ENCODE measurements at places on chromosomes 7 and 10.

GRCh38 chr10:3573498-3573897 is 211.5 kb downstream of the KLF6 start:
- DNase-seq = no peak

DNA sequence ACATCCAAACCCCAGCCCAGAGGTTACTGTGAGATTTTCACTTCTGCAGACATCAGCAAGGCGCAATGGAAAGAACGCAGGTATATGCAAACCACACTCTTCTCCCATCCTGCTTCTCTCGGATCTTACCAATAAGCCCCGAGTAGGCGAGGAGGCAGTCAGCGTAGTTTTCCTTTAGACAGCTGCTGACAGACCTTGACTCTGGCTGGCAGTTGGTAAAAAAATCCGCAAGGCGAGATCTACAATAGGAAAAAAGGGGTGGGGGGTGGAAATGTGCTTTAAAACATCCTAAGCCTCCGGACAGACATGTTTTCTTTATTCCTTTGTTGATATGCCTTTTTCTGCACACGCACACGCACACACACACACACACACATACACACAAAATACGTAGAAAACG is 176.5 kb downstream of the GFRA1 start:
- no peak for DNase-seq

DNA sequence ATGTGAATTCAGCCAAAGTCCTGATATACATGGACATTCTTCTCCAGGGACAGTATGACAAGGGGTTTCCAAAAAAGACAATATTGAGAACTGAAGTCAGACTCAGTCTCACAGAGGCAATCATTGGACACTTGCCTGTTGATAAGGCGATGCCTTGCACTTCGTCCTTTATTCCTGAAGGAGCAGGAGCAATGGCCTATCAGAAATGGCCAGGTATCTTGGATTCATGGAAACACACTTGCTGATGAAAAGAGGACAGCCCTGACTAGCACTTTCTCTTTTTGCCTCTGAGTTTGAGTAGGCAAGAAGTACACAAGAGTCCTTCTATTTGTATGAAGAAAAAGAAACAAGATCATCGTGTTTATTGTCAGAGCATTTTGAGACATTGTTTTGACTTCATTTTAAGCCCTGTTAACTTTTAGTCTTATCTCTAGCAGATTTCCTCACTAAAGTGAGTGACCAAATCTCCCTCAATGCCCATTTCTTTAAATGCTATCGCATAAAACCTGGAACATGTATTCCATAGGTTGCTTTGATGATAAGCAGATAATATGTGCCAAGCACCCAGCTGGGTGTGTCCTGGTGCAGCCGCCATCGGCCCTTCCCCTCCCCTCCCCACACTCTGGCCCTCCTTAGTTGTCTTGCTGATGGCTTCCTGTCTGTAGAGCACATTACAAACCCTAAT is 26.6 kb downstream of the ST8SIA6 start:
- DNase-seq = no peak

GRCh38 chr10:78805176-78805575 is 263.6 kb upstream of the ZMIZ1 start:
- DNase-seq = no peak

DNA sequence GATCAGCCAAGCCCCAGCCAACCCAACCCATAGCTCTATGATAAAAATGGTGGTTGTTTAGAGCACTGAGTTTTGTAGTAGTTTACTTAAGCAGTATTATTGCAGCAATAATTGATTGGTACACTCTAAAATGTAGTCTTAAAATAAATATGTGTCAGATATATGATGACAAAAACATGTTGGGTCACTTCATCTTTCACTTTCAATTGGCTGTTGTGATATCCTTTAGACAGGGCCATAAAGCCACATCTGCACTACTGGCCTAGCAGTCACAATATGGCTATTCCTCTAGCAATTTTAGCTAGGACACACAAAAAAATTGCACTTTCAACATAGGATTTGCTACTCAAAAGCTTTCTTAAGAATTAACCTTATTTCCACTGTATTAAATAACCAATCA is 5.9 kb upstream of the CAV1 start:
- DNase-seq = no peak

DNA sequence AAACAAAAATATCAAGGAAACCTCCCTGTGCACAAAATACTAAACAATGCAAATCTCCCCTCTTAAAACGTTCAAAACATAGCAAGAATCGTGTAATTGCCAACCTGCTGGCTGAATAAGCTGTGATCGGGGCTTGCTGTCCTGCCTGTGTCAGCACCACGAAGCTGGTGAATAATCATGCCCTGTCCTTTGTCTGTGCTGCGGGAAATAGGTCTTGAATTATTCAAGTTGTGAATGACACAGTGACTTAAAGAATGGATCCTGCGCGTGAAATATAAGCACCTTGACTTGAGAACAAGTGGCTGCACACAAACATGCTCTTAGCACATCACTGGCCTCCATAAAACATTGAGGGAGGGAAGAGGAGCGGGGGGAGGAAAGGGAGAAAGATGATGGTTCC is 130.2 kb downstream of the OAT start:
- DNase-seq = no peak

- DNase-seq = no peak
These were observed 51.2 kb upstream of the CDK13 start for GRCh38 chr7:39898867-39899266.

DNA sequence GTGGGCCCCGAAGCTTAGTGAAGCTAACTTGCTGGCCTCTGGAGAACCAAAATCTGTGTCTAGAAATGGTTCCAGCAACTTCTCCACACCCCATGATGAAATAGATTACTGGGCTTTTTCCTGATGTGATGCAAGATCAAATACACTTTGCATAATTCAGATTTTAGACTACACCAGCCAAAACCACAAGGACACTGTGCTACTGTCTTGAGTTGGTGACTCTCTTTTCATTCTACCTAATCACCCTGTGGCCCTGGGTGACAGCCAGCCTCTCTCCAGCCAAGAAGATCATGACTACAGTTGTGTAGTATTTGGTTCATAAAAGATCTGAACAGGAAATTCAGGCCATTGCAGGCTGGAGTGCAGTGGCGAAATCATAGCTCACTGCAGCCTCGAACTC is 22.2 kb downstream of the AZGP1 start:
- DNase-seq = no peak

DNA sequence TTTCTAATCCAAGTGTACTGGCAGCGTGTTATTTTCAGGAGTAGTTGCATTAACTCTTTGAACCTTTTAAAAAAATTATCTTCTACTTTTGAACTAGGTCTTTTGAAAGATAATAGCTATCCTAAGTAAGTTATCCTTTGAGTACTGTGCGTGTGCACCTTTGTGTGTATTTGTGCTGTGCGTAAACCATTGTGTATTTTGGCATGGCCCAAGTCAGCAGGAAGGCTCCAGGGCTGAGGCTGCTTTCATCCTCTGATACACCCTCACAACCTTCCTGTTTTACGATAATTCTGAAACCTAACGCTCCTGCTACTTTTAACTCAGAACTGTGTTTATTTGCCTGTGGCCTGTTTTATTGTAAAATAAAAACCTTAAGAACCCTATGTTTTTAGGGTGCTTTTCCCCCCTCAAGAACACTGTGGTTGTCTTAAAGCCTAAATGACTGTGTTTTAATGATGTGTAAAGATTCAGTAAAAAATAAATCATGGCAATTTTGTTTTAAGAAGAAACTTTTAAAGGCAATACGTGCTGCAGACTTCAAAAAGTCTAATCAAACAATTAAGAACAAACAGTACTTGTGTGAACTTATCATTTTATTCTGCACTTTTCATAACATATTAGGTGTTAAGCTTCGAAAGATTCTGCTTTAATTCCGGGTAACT is 57.5 kb downstream of the HDAC9 start:
- no peak for DNase-seq

- no peak for DNase-seq
These were observed 123.3 kb downstream of the TRRAP start for GRCh38 chr7:99001482-99002147.

DNA sequence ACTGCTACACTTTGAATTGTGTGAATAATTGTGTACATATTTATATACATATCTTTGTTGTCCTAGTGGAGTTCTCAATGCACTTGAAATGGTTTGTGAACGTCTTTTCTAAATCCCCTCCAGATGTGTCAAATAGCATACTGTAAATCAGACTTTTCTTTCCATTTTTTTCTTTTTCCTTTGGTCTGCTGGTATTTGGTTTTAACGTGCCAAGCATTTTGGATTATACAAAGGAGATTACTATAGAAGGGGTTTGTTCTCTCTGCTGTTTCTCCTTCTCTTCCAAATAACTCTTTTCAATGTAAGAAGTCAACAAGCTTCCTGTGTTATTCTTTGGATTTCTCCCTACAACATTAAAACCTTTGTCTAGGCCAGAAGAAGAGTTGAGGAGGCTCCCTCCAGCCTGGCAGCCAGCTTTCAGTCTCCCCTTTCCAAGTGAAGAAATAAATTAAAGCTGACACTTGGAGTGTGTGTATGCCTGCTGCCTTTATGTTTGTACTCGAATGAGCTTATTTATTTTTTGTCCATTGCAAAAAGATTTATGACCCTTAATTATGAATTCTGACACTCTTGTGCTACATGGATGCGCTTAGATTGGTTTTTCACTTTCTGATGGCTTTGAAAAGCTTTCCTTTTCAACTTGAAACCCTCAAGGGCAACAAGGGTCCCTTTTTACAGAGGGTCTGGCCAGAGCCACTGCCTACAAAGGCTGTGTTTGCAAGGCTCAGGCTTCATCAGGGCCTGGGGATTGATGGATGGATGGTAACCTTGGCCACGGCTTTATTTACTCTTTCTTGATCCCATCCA is 107.8 kb downstream of the RAB18 start:
- DNase-seq = no peak

DNA sequence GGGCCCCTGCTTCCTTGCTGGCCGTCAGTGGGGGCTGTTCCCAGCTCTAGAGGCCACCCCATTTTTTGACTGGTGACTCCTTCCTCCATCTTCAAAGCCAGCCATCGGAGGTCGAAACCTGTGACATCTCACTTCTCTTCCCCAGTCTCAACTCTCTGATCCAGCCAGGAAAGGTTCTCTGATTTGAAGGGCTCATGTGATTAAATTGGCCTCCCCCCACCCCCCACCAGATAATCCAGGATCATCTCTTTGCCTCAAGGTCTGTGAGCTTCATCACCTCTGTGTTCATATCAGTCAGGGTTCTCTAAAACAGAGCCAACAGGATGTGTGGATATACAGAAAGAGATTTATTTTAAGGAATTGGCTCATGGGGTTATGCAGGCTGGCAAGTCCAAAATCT is 5.6 kb upstream of the RAMP3 start:
- no peak for DNase-seq

- no peak for DNase-seq
These were observed 79.1 kb downstream of the SUGCT start for GRCh38 chr7:40213856-40214255.

DNA sequence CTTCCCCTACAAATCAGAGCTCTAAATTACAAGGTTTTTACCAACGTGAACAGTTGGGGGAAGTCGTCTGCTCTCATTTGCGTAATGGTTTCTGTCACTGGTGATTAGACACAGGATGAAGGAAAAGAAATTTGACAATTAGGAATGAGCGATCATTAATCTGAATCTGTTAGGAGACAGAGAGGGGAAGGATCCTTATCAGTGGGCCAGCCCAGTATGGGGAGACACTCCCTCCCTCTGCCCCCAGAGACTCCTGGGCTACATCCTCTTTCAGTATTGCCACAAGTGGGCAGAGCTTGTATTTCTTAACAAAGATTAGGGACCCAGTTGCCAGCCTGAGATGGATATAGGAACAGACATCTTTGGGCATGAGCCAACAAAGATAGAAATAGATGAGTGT is 15.5 kb downstream of the HIF1AN start:
- DNase-seq = no peak

- DNase-seq = no peak
These were observed 3.4 kb downstream of the INHBA start for GRCh38 chr7:41699516-41699915.

- DNase-seq = no peak
These were observed 12.7 kb downstream of the FZD1 start for GRCh38 chr7:91276909-91277308.

DNA sequence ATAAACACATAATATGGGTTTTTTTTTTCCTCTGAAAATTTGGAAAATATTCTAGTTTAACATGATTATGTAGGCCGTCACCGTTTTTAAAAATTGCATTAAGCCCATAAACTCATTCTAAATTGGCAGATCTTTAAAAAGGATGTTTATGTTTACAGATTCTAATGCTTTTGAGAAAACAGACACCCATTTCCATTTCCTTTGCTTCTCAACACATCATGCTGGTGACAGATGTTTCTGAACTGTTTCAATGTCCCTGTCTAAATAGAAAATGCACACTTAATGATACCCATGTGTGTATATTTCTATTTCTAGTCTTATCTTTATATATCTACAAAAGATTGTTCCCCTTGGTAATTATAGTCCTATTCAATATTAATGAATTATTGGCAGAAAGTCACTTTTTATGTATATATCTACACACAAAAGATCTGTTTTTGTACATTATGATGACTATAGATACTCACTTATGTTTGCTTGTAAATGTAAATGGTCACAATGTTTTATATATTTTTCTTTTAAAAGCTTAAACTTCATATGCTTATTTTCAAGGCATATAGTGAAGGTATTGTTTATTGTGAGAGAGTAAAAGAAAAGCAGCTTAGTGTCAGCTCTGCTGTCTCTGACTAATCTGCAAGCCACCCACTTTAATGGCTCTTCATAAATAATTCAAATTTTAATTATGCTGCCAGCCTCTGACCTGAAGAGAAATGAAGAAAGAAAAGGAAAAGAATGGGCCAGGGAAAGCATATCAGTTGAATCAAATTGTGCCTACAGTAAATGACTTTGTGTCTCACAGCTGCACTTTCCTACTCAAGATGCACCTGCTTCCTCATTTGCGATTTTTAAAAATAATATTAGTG is 179.4 kb downstream of the CACNA2D1 start:
- DNase-seq = no peak

DNA sequence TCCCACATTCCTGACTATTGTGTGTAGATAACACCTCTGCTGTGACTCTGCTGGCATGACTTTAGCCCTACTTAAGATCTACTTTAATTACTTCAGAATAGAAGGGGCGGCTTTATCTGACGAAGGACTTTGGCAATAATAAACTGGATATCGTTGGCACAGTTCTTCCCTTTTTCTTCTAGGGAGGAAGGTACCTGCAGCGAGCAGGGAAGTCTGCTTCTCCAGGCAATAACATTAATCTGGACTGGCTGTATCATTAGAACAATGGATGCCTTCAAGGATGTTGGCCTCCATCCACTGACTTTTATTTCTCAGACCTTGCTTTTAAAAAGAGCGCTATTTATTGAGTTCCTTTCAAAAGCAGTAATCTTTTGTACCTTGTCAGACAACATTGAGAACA is 172.6 kb upstream of the THSD7A start:
- no peak for DNase-seq

GRCh38 chr10:104337521-104337984 is 712 bp downstream of the ITPRIP start:
- DNase-seq = no peak

DNA sequence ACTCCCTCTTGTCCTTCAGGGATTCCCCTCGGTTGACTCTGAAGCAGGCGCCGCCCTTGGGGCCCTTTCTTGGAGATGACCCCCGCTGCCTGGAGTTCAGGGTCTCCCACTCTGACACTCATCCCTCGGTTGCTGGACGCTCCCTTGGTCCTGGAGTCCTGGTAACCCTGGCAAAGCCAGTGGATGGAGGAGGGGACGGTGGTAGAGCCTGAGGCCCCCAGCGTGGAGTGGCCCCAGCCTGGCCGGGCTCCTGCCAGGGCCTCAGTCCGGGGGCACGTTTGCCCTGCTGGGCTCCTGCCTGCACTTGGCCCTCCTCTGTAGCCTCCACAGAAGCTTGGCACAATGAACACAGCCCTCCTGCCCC is 9.3 kb upstream of the CAMK2B start:
- no peak for DNase-seq

GRCh38 chr7:151851782-151852181 is 25.1 kb downstream of the PRKAG2 start:
- DNase-seq = no peak

GRCh38 chr7:119842337-119842736 is 430.6 kb upstream of the KCND2 start:
- no peak for DNase-seq
